Stimulated activated CD4-positive, alpha-beta T cell treated with anti-CD3 and anti-CD28 coated beads, Interleukin-1b, Interleukin-23, amount 100 ng/mL, for 24 hours (primary cell): ENCODE measurements at places on chromosomes 7 and 10.

GRCh38 chr10:11143242-11143641 is 125.6 kb downstream of the CELF2 start:
- no peak for DNase-seq

DNA sequence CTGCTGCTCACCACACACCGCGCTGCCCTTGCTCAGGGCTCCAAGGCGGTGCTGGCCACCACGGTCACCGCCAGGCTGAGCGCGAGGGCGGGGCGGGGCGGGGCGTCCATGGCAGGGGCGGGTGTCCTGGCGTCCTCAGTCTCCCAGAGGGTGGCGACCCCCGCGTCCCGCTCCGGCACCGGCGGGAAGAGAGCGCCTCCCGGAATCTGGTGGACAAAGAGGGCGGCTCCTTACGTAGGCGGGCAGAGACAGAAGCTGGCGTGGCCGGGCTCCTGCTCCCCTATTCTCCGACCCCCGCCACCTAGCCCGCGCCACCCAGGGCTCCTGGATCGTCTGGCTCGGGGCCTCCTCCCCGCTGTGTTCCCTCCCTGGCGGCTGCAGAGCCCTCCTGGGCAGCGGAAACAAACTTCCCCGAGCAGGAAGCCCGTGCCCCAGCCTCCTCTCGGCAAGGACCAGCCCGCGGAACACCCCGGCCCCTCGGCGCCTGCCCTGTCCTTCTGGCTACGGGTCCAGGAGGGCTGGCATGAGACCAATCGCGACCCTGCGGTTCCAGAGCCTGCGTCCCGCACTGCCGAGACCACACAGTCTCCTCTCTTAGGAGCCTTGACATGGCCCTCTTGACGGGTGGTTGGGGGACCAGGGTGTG is 133.8 kb upstream of the ZNF92 start:
- no peak for DNase-seq

DNA sequence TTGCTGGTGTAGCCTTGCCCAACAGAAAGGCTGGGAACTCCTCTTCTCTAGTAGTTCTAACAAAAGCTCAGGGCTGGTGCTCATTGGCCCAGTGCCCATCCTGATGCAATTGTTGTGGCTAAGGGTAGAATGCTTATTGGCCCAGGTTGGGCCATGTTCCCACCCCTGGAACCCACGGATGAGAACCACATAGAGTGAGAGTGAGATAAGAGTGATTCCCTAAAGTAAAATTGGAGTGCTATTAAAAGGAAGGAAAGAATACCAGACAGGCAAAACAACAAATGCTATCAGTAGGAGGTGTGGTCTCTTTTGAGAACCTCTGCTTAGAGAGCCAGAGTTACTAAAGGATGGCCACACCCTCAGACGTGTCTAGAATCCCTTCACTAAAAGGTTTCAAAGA is 49.2 kb downstream of the LGI1 start:
- DNase-seq, result no peak

- DNase-seq, result no peak
These were observed 91.5 kb downstream of the FAM53B start for GRCh38 chr10:124652701-124653100.

DNA sequence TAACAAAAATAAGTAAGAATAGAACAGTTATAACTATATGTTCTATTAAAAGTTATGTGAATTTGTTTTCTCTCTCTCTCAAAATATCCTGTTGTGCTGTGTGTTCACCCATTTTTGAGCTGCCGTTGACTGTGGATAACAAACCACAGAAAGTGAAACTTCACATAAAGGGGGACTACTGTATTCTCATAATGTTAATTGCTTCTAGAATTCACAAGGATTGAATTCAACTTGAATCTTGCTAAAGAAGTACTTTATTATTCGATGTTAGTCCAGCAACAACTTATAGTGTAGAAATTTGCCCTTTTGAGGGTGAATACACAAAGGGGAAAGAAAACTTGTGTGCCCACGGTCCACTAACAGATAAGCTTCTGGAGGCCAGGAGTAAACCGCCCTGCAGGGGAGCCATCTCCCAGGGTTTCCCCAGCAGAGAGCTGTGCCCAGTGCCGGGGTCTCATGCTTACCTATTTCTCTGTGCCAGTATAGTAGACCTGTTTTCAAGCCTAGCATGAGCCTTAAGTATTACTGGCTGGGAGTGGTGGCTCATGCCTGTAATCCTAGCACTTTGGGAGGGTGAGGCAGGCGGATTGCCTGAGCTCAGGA is 87.1 kb downstream of the KAT6B start:
- DNase-seq, result no peak

GRCh38 chr10:76184647-76185046 is 753.2 kb downstream of the LRMDA start:
- DNase-seq, result no peak
